ENCODE measurements at places on chromosomes 13 and 19.

DNA sequence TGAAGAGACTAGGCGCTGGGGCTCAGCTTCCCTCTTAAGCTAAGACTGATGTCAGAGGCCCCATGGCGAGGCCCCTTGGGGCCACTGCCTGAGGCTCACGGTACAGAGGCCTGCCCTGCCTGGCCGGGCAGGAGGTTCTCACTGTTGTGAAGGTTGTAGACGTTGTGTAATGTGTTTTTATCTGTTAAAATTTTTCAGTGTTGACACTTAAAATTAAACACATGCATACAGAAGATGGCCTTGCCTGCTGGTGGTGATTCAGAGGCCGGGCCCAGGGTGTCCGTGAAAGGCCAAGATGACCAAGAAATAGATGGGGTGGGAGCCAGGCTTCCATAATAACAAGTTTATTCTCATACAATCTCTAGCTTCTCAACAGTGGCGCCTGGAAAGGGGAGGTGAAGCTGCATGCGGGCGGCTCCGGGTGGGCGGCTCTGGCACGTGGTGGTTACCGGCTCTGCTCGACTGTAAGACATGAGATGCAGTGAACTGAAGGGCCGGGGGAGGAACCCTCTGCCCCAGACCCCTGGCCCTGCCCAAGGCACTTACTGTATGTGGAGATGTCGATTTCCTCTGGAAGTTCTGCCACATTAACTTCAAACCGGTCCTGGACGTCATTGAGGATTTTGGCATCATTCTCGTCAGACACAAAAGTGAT, 10.5 kb downstream of the DDX39A start:
- no peak for DNase-seq

DNA sequence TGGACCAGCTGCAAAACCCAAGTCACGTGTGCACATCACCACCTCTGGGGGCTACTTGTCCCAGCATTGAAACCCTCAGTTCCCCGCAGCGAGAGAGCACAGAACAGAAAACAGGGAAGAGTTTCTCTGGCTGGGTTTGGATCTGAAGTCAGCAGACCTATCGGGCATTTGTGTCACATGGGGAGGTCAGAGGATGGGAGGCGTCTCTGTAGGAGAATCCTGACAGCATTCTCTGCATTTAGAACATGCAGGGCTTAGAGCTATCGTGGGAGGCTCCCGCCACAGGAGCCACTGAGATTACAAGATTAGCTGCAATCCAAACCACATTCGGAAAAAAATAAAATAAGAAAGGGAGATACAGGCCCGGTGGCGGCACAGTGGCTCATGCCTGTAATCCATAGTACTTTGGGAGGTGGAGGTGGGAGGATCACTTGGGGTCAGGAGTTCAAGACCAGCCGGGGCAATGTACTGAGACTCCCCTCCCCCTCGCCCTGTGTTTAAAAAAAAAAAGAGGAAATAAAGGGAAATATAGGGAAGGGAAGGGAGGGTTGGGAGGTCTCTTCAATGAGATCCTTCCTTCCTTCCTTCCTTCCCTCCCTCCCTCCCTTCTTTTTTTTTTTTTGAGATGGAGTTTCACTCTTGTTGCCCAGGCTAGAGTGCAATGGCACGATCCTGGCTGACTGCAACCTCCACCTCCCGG, 2.9 kb upstream of the TLE6 start:
- DNase-seq: no peak

- DNase-seq: no peak
These were observed 44.4 kb upstream of the HMGB1 start for GRCh38 chr13:30510091-30510490.

DNA sequence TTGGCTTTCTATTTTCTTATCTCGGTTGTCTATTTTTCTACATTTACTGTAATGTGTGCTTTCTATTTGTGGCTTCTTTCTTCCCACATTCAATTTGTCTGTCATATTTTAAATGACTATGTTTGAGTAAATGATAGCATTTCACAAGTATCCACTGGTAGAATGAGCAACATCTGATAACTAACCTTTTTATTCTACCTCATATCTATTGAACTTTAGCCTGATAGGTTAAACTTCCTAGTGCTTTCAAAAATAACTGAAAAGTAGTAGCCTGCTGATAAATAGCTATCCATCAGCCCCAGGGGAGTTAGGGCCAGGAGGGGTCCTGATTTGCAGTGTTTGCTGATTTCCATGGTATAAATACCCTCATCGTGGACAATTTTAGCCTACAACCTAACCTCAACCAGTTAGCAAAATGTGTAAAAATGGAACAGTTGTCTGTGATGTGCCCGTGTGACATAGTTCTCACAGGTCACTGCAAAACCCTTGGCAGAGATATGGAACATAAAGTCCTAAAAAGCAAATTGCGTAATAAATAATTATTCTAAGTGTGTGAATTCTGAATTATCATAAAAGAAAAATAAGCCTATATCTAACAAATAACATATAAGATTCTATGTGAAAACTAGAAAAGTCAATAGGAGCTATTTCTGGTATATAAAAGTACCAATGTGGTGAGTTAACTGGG, 32.1 kb downstream of the KCTD12 start:
- no peak for DNase-seq

GRCh38 chr19:18232540-18233223, 6.4 kb upstream of the PDE4C start:
- no peak for DNase-seq

GRCh38 chr13:21071015-21071414, 9.6 kb upstream of the LATS2 start:
- no peak for DNase-seq

GRCh38 chr19:10744253-10744798, 26.4 kb downstream of the DNM2 start:
- DNase-seq: no peak

DNA sequence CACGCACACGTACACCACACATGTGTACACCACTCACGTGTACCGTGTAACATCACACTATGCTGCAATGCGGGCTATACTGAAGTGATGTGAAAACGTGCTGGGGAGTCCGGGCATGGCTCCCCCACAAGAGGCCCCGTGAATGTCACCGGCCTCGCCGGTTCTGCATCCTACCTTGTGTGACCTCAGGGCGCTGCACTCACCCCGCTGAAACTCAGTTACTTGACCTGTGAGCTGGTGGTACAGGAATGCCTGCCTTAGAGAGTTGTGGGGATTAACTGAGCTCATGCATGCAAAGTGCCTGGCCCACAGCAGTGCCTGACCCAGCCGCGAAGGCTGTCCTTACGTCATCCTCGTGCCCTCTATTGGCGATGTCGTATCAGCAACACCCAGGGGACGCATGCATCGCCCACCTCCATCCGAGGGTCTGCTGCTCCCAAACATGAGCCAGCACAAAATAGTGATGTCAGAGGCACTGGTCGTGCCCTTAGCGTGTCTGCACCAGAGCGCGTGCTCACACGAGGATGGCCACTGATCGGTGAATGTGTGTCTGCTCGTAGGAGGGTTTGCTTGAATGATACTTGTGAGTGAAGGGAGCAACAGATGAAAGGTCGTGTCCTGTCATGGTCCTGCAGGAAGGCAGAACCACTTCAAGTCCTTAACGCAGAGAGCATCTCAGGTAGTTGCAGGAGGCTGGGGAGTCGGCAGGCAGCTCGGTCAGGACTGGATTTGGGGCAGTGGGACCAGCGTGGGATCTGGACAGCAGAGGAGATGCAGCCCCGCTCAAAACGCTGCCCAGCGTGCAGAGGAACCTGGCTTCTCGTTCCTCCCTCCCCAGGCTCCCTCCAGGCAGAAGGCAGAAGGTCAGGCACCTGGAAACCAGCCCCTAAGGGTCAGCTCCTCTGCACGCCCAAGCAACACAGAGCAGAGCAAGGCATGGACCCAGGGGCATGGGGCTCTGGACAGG, 126.2 kb upstream of the SPACA7 start:
- DNase-seq: no peak

DNA sequence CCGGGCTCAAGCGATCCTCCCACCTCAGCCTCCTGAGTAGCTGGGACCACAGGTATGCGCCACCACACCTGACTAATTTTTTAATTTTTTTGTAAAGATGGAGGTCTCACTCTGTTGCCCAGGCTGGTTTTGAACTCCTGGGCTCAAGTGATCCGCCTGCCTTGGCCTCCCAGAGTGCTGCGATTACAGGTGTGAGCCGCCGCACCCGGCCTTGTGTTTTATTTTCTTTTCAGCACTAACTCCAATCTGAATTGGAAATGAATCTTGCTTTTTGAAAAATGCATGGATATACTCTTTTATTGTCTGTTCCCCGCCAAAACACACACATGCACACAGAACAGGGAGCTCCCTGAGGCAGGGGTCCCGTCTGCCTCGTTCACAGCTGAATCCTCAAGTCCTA, 1.3 kb upstream of the ISOC2 start:
- no peak for DNase-seq

- no peak for DNase-seq
These were observed 18.8 kb downstream of the PDCD5 start for GRCh38 chr19:32599736-32600157.

DNA sequence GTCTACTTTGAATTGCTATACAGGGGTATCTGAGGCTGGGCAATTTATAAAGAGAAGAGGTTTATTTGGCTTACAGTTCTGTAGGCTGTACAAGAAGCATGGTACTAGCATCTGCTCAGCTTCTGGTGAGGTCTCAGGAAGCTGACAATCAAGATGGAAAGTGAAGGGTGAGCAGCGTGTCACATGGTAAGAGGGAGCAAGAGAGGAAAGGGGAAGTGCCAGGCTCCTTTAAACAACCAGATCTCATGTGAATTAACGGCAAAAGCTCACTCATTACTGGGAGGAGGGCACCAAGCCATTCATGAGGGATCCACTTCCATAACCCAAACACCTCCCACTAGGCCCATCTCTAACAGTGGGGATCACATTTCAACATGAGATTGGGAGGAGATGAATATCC, 222.4 kb downstream of the TDRD3 start:
- no peak for DNase-seq

- DNase-seq: no peak
These were observed 45.1 kb downstream of the DCLK1 start for GRCh38 chr13:36086117-36086516.

GRCh38 chr19:16118489-16119033, 6.9 kb downstream of the RAB8A start:
- no peak for DNase-seq

DNA sequence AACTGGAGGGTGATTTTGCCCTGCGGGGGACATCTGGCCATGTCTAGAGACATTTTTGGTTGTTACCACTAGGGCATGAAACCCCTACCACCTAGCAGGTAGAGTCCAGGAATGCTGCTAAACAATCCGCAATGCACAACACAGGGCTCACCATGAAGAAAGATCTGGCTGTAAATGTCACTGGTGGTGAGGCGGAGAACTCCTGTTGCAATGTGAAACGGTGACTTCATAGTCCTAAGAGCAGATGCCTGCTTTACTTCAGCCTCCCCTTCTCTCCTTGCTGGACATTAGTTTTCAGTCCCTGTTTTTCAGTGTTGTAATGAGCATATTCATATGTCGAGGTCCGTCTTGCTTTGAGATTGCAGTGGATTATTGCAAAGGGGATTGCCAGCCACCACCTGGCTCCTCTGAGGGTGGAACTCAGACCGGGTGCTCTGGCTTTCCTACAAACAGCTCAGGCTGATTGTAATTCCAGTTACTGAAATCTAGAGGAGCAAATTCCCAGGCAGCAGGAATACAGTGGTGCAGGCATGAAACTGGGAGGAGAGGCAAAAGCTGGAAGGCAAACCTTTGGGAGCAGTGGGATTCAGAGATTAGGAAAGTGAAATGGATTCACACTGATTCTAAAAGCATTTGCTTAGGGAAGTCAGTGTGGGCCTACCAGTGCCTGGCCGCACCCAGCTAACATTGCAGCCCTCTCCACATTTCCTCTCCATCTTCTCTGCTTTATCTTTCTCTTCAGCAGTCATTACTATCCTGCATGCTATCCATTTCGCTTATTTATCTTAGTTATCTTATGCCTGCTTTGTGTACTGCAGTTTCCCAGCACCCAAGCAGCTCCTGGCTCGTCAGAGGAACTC, 76.1 kb upstream of the PCDH8 start:
- DNase-seq: no peak

DNA sequence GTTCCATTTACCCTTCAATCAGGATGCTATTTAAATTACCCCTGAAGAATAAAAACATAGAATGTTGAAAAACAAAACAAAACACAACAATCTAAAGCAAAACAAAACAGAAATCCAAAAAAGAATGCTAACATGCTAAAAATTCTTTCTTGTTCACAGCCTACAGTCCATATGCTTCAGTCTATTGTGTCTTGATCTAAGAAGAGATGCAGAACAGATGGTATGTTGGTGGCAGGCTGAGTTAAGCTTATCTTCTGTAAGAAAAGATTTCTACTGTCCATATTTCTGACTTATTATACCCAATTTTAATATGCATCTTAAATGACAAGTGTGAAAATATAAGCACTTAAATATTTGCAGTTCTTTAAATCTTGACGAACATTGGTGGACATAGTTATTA, 356.1 kb upstream of the SLITRK1 start:
- DNase-seq: no peak

GRCh38 chr13:27973291-27973690, 4.2 kb upstream of the CDX2 start:
- DNase-seq: no peak

DNA sequence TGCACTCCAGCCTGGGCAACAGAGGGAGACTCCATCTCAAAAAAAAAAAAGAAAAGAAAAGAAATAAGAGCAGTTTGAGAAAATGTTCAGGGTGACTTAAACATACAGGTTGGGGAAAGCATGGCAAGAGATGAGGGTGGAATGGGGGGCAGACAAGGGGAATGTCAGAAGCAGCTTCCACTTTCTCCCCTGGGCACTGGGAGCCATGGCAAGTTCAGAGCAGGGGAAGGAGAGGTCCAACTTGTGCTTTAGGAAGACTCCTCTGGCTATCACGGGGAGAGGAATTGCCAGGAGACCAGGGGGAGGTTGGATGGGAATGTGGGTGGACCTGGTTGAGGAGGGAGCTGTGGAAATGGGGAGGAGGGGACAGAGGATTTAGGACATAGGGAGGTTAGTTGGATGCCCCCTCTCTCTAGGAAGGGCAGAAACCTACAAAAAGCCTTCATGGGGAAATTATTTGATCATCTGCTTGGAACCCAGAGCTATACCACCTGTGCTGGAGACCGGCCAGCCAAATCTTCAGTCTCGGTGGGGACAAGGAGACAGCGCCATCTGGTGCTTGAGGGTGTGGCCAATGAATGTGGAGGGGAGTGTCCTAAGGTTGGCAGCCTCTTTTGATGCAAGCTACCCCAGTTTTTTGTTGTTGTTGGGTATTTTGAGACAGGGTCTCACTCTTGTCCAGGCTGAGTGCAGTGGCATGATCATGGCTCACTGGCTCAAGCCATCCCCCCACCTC, 7.3 kb upstream of the STRN4 start:
- DNase-seq: no peak

GRCh38 chr19:12967907-12968306, 1.5 kb upstream of the DAND5 start:
- no peak for DNase-seq
